Skeletal muscle tissue (tissue), 5 donors: ENCODE measurements at places on chromosomes 4 and X. TPM values are rescaled to one million over a fixed set of nuclear protein-coding genes. Genes with fewer than 3 reads are reported as not detected.

The MXRA5 gene
- total RNA-seq = 34.4 TPM

The GLRB gene
- total RNA-seq = 5.2 TPM

The ADGRG2 gene
- total RNA-seq = 7.8 TPM

The SASH3 gene
- total RNA-seq = 2.6 TPM

The RAB41 gene
- not detected for total RNA-seq

The F9 gene
- total RNA-seq = not detected
